Daoy (cell line): ENCODE measurements at places on chromosomes 6 and 20.

DNA sequence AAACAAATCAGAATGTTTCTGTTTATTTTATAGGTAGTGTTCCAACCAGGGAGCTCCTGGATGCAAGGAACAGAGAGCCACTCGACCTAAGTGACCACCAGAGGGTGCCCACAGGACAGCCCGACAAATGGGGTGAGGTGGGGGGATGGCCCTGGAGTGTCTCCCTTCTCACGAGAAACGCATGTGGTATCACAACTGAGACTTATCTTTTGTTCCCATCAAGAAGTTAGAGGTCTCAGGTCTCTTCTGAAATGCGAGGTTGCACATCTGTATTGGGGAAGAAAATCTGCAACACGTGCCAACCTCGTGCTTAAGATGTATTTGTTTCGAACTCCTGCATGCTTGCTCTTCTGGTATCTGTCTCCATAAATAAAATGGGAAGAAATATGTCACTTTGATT, 104.0 kb downstream of the ISM1 start:
- DNase-seq, result peak; percentile 44

GRCh38 chr6:39166189-39166911, 51.4 kb upstream of the SAYSD1 start:
- DNase-seq, result peak; percentile 86

- no peak for DNase-seq
These were observed 93.4 kb downstream of the ZMYND8 start for GRCh38 chr20:47263080-47263464.

GRCh38 chr20:46771195-46771588, 61.7 kb downstream of the SLC2A10 start:
- DNase-seq, result no peak

DNA sequence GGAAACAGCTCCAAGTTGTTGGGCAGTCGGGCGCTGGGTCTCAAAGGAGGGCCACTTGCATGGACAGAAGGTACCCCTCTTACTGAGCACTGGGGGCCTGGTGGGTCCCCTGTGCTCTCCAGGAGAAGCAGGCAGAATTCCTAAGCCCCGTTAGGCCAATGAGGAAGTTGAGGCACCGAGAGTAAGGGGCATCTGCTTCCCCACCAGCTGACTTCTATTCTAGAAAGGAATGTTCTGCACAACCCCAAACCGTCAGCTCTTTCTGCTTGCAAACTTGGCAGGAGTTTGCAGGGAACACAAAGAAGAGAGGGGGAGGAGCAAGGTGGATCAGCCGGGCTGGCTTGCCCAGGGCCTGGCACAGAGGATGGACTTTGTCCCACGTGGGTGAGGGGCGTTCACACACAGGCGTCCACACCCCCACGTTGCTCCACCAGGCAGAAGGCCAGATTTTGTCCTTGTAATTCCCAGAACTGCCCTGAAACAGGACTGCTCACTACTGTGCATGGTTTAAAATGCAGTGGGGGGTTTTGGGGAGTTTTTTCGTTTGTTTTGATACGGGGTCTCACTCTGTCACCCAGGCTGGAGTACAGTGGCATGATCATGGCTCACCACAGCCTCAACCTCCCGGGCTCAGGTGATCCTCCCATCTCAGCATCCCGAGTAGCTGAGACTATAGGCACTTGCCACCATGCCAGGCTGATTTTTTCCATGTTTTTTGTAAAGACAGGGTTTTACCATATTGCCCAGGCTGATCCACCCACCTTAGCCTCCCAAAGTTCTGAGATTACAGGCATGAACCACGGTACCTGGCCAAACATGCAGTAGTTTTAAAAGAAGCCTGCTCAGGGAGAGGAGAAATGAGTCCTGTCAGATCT, 93.3 kb downstream of the SNX5 start:
- peak; percentile 28 for DNase-seq

DNA sequence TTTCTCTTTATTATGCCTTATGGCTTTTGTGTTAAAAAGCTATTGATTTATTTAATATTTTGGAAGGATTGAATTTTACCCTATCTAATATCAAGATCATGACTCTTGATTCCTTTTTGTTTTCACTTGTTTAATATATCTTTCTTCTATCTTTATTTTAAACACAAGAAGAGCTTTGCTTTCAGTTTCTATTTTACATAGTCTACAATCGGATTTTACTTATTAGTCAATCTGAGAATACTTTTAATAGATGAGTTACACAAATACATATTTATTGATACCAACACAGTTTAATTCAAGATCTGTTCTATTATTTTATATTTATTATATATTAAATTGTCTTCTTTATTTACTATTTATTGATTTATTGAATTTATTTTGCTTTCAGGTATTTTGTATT, 218.8 kb downstream of the ESR1 start:
- DNase-seq, result no peak

GRCh38 chr6:129672881-129673631, 36.9 kb downstream of the ARHGAP18 start:
- DNase-seq, result peak; percentile 72

DNA sequence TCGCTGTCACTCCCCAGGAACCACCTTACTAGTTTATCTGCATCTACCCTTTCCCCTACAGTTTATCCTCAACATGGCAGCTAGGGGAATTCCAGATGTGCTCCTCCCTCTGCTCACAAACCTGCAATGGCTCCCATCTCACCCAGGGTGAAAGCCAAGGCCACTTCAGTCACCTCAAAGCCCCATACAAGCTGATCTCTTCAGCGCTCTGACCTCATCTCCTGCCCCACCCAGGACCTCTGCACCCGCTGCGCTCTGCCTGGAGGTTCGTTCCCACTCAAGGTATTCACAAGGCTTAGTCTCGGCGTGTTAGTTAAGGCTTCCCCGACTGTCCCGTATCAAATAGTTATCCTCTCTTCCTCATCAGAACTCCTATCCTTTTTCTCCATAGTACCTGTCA, 28.6 kb upstream of the SPDEF start:
- no peak for DNase-seq

GRCh38 chr20:17445543-17445942, 85.6 kb downstream of the BFSP1 start:
- DNase-seq, result no peak
